ENCODE measurements at places on chromosomes 6 and 20. TPM values are rescaled to one million over a fixed set of nuclear protein-coding genes. Genes with fewer than 3 reads are reported as not detected.

GRCh38 chr6:16762550-16763477, 1.6 kb upstream of the ATXN1 start:
- H3K36me3 ChIP-seq, result no peaks in the 10 kb centered on the region
- no peaks in the 10 kb centered on the region for H3K27me3 ChIP-seq
- DNase-seq, result peak; percentile 87
- peak overlapping the region; percentile 98 for H3K27ac ChIP-seq
- H3K4me3 ChIP-seq, result peak overlapping the region; percentile 74

GRCh38 chr20:37890643-37891042, 12.3 kb upstream of the VSTM2L start:
- no peaks in the 10 kb centered on the region for H3K4me1 ChIP-seq
- H3K36me3 ChIP-seq, result no peaks in the 10 kb centered on the region
- DNase-seq, result no peak
- H3K27me3 ChIP-seq, result no peaks in the 10 kb centered on the region
- no peak overlapping the region for H3K27ac ChIP-seq
- no peak overlapping the region for H3K4me3 ChIP-seq

GRCh38 chr6:81759782-81760181, 7.3 kb upstream of the TENT5A start:
- H3K27ac ChIP-seq, result no peak overlapping the region
- no peaks in the 10 kb centered on the region for H3K4me1 ChIP-seq
- H3K36me3 ChIP-seq, result no peaks in the 10 kb centered on the region
- H3K4me3 ChIP-seq, result no peak overlapping the region
- no peak for DNase-seq
- H3K27me3 ChIP-seq, result no peaks in the 10 kb centered on the region

Gene BANF2
- not detected for polyA plus RNA-seq

DNA sequence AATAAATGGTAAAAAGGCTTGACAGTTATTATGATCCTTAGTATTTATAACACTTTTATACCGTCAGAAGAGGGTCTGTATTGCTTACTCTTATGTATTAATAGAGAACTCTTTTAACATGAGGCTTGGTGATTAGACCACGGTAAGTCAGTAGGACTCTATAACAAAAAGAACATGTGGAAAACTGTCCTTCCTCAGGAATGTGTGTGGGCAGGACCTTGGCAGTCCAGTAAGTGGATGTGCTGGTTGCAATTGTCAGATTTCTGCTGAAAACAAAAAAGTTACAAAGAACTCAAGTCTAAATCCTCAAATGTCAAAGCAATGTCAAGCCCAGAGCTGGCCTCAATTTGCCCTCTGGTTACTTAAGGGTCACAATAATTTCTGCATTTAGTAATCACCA, 81.1 kb downstream of the PLCG1 start:
- DNase-seq, result no peak
- no peak overlapping the region for H3K27ac ChIP-seq
- no peaks in the 10 kb centered on the region for H3K27me3 ChIP-seq
- H3K4me1 ChIP-seq, result no peaks in the 10 kb centered on the region

Gene ANKRD66
- polyA plus RNA-seq, result not detected

GRCh38 chr6:159594750-159595117, 98.3 kb downstream of the SOD2 start:
- no peak overlapping the region for H3K4me3 ChIP-seq
- no peak for DNase-seq
- H3K36me3 ChIP-seq, result no peaks in the 10 kb centered on the region
- no peaks in the 10 kb centered on the region for H3K4me1 ChIP-seq
- H3K27ac ChIP-seq, result no peak overlapping the region

DNA sequence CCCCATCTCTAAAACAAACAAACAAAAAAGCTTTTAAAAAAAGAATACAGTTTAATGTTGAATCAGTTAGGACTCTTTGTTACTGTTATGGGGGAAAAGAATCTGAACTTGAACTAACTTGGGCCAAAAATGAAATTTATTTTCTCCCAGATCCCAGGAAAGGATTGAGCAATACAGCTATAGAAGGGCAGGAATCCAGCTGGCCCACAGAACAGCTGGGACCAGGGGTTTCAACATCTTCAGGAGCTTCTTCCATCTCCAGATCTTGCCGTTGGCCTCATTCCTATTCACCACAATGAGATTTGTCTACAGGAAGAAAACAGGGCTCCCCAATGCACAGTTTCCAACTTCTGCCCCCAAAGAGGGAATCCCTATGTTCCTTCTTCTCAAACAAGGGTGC, 43.2 kb upstream of the AKAP12 start:
- H3K4me3 ChIP-seq, result no peak overlapping the region
- DNase-seq, result no peak
- no peaks in the 10 kb centered on the region for H3K4me1 ChIP-seq
- no peaks in the 10 kb centered on the region for H3K27me3 ChIP-seq
- no peaks in the 10 kb centered on the region for H3K36me3 ChIP-seq

Gene EEF1A1
- polyA plus RNA-seq, result 10,611 TPM

DNA sequence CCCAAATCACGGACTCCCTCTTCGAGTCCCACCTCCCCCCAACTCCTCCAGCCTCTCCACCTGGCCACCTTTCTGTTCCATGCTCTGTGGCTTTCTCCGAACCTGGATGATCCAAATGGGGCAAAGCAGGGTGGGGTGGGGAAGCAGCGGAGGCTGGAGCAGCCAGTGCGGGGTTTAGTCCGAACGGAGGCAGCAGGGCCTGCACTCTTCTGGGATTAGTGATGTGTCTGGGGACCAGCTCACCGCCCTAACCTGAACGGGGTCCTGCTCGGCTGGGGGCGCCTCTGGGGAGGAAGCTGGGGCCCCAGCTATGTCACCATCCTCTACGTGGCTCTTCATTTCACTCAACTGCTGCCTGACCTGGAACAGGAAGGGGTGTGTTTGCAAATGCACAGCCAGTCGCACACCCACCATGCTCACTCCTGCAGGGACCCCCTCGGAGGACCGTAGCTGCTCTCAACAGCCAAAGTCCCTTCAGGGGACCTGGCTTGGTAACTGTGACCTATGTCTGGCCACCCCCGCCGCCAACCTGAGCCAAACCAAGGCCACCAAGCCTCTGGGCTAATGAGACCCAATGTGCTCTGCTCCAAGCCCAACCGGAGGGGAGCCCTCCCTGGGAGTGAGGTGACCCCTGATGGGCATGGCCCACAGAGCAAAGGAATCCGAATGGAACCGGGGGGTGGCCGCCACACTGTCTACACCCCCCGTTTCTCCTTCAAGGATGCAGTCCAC, 46.8 kb downstream of the DSTN start:
- no peak overlapping the region for H3K4me3 ChIP-seq
- DNase-seq, result no peak
- H3K4me1 ChIP-seq, result peaks cover 13% of the 10 kb centered on the region
- no peak overlapping the region for H3K27ac ChIP-seq

Gene CALHM4
- not detected for polyA plus RNA-seq

GRCh38 chr6:16841241-16841640, 80.0 kb upstream of the ATXN1 start:
- no peak overlapping the region for H3K27ac ChIP-seq
- H3K36me3 ChIP-seq, result no peaks in the 10 kb centered on the region
- no peaks in the 10 kb centered on the region for H3K27me3 ChIP-seq
- peaks cover 13% of the 10 kb centered on the region for H3K4me1 ChIP-seq

Gene GABRR1
- not detected for polyA plus RNA-seq
